Karpas-422 (cell line): ENCODE measurements at places on chromosomes 13 and 19. TPM values are rescaled to one million over a fixed set of nuclear protein-coding genes. Genes with fewer than 3 reads are reported as not detected.

F2RL3 gene
- not detected in 2 replicates for total RNA-seq

MYH14 gene
- total RNA-seq, result not detected in 2 replicates

GRCh38 chr13:27650312-27650711, 28.6 kb downstream of the POLR1D start:
- H3K36me3 ChIP-seq, result peaks cover 73% of the 10 kb centered on the region
- H3K27ac ChIP-seq, result no peak overlapping the region
- H3K4me3 ChIP-seq, result no peak overlapping the region
- DNase-seq, result no peak

B3GNT3 gene
- not detected in 2 replicates for total RNA-seq

GRCh38 chr19:12974301-12975220, 5.2 kb downstream of the DAND5 start:
- H3K4me1 ChIP-seq, result no peaks in the 10 kb centered on the region
- no peaks in the 10 kb centered on the region for H3K27me3 ChIP-seq
- H3K4me3 ChIP-seq, result no peak overlapping the region
- no peak for DNase-seq
- H3K36me3 ChIP-seq, result no peaks in the 10 kb centered on the region

DNA sequence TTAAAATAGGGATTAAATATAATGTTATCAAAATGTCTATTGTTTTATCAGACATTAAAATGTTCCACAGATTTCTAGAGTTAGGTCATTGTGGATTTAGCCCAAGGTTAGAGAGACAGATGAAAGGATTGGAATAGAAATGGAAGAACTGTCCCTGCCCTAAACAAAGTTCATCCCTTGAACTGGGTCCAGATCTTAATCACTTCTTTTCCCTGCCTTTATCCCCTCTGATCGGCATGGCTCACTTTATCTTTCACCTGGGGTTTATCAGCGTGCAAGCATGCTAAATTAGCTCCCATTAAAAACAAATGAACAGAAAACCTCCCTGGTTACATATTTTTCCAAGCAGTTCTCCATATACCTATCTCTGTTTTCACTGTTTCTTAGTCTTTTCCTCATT, 23.4 kb upstream of the ARGLU1 start:
- no peaks in the 10 kb centered on the region for H3K4me1 ChIP-seq
- H3K27me3 ChIP-seq, result no peaks in the 10 kb centered on the region
- DNase-seq, result no peak
- no peak overlapping the region for H3K27ac ChIP-seq
- no peak overlapping the region for H3K4me3 ChIP-seq
- no peaks in the 10 kb centered on the region for H3K36me3 ChIP-seq

DNA sequence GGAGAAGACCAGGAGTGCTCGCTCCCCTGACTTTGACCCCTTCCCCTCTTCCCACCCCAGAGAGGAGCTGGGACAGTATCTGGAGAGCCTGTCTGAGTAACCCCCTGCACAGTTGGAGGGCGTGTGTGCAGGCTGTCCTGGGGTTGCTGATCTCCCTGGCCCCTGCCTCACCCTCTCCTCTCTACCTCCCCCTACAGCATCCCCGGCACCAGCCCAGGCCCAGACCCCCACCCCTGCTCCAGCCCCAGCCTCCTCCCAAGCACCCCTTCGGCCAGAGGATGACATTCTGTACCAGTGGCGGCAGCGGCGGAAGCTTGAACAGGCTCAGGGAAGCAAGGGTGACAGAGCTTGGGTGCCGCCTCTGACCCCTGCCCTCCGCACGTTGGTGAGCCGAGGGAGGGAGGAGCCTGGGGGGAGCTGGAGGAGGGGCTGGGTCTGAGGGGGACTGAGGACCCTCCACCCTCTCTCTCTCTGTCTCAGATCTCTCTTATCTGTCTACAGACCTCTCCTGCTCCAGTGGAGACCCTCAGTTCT, 8.7 kb downstream of the PROSER3 start:
- H3K27ac ChIP-seq, result no peak overlapping the region
- H3K36me3 ChIP-seq, result no peaks in the 10 kb centered on the region
- H3K4me1 ChIP-seq, result peaks cover 5% of the 10 kb centered on the region
- no peak overlapping the region for H3K4me3 ChIP-seq

PLIN4 gene
- not detected in 2 replicates for total RNA-seq

DNA sequence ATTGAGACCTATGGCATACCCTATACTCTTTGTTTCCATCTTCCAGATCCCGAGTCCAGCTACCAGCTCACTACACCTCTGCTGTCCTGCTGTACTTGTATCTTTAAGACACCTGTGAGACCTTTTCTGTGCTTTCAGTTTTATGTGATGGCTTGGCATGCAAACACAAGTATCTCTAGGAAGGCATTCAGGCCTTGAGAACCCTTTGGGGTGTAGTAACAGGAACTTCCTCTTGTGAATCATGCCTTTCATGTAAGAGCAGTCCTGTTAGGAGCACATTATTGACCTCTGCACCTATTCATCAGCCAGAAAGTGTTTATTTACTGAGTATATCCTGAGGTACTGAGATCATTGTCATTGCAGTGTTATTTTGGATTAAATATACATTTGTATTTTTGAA, 87.0 kb upstream of the HTR2A start:
- H3K4me1 ChIP-seq, result peaks cover 27% of the 10 kb centered on the region
- DNase-seq, result peak; percentile 80
- peak overlapping the region; percentile 57; the same call in 1 of the 2 replicates for H3K4me3 ChIP-seq
- no peaks in the 10 kb centered on the region for H3K27me3 ChIP-seq
- no peaks in the 10 kb centered on the region for H3K36me3 ChIP-seq
- peak overlapping the region; percentile 79 for H3K27ac ChIP-seq

ZNF426 gene
- total RNA-seq, result 5.7 and 8.1 TPM in 2 replicates

- no peaks in the 10 kb centered on the region for H3K4me1 ChIP-seq
- DNase-seq, result no peak
- no peaks in the 10 kb centered on the region for H3K27me3 ChIP-seq
- H3K36me3 ChIP-seq, result no peaks in the 10 kb centered on the region
- no peak overlapping the region for H3K27ac ChIP-seq
Observed at GRCh38 chr19:9850235-9850959, 15.3 kb downstream of the PIN1 start.

- H3K27me3 ChIP-seq, result no peaks in the 10 kb centered on the region
- H3K27ac ChIP-seq, result no peak overlapping the region
- no peak overlapping the region for H3K4me3 ChIP-seq
- H3K4me1 ChIP-seq, result no peaks in the 10 kb centered on the region
Observed at GRCh38 chr13:107529035-107529434, 686.3 kb downstream of the LIG4 start.

GRCh38 chr19:31492050-31492449, 142.8 kb upstream of the TSHZ3 start:
- H3K4me1 ChIP-seq, result peaks cover 16% of the 10 kb centered on the region
- no peaks in the 10 kb centered on the region for H3K36me3 ChIP-seq
- no peak overlapping the region for H3K4me3 ChIP-seq
- no peak overlapping the region for H3K27ac ChIP-seq
- H3K27me3 ChIP-seq, result no peaks in the 10 kb centered on the region
